ENCODE measurements at places on chromosomes 13 and 19. TPM values are rescaled to one million over a fixed set of nuclear protein-coding genes. Genes with fewer than 3 reads are reported as not detected.

Gene COG6
- total RNA-seq = 12.4 TPM

Gene TMIGD2
- total RNA-seq = not detected

Gene FSD1
- total RNA-seq = 7.9 TPM

Gene TBXA2R
- 9.3 TPM for total RNA-seq

Gene ZNF569
- 3.6 TPM for total RNA-seq

Gene APOC1
- not detected for total RNA-seq

Gene C2CD4C
- under 0.01 TPM for total RNA-seq

Gene ASPDH
- total RNA-seq = not detected

Gene ZNF780B
- 7.3 TPM for total RNA-seq

Gene ELL
- total RNA-seq = 13.9 TPM

Gene LYL1
- total RNA-seq = 131 TPM

Gene KLK14
- total RNA-seq = not detected

Gene FXYD1
- not detected for total RNA-seq

Gene NLRP4
- not detected for total RNA-seq

Gene RGL3
- total RNA-seq = 0.94 TPM

Gene MEDAG
- total RNA-seq = 3.7 TPM

Gene LGALS14
- not detected for total RNA-seq

Gene CLDN10
- not detected for total RNA-seq

Gene SERPINE3
- total RNA-seq = not detected

Gene IGFL2
- not detected for total RNA-seq

Gene LIN7B
- 5.3 TPM for total RNA-seq

Gene DACH1
- total RNA-seq = 4.1 TPM

Gene KLK4
- total RNA-seq = not detected

Gene KLK6
- not detected for total RNA-seq

Gene ZNF112
- 2.4 TPM for total RNA-seq

Gene CRLF1
- total RNA-seq = 0.53 TPM

Gene DHDH
- total RNA-seq = not detected

Gene RFX2
- total RNA-seq = 3.9 TPM

Gene CRYL1
- total RNA-seq = 43.4 TPM

Gene CEACAM1
- total RNA-seq = 13.3 TPM

Gene TUBA3C
- not detected for total RNA-seq

Gene ZNF738
- 3.3 TPM for total RNA-seq

Gene SLC25A41
- total RNA-seq = not detected

Gene CYP4F3
- not detected for total RNA-seq

Gene FUT6
- not detected for total RNA-seq

Gene LYPD3
- 0.10 TPM for total RNA-seq

Gene LILRB5
- not detected for total RNA-seq

All from mammary microvascular endothelial cell (primary cell).